ENCODE measurements at places on chromosomes 3 and 15.

DNA sequence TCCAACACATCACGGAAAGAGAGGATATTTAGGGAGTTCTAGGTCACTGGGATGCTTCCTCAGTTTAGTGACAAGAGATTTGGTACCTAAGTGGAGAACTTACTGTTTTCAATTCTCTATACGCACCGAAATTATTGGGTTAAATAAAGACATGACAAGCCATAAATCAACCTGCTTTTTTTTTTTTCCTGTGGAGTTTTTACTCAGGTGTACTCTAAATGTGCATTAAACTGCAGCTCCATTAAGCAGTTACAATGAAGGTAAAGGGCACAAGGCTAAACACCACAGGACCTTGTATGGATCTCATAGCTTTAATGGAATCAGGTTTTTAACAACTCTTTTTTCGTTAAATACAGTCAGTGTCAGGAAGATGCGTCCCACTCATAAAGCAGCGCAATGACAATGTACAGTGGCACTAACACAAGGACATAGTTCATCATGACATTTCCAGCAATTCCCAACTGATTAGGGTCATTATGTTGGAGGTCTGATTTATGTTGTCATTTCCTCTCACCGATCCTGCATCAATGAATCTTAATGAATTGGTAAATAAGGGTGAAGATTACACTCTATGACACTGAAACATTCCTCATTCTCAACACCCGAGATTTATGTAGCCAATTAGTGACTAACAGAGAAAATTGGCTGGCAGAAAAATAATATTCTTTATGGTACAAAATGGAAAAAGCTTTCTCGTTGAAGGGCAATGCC lies 355.2 kb downstream of the FOXP1 start:
- DNase-seq, result no peak

- no peak for DNase-seq
Measured at GRCh38 chr3:143831208-143831607, 17.1 kb downstream of the SLC9A9 start.

- DNase-seq, result no peak
Measured at GRCh38 chr3:8205881-8206280, 295.7 kb upstream of the LMCD1 start.

DNA sequence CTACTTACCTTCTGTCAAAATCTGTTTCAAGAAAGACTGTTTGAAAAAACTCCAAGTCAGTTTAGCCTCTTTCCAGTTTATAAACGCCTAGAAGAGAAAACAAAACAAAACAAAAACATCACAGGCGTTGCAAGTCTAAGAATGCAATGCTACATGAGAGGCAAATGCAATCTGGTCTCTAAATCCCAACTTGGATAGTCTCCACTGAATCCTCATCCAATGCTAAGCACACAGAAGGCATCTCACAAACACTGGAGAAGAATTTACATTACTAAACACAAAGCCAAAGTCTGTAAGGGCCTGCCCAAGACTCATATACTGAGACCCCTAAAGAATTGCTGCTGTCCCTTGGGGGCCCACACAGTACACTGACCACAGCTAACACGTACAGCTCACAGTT lies 18.4 kb downstream of the RFT1 start:
- no peak for DNase-seq

DNA sequence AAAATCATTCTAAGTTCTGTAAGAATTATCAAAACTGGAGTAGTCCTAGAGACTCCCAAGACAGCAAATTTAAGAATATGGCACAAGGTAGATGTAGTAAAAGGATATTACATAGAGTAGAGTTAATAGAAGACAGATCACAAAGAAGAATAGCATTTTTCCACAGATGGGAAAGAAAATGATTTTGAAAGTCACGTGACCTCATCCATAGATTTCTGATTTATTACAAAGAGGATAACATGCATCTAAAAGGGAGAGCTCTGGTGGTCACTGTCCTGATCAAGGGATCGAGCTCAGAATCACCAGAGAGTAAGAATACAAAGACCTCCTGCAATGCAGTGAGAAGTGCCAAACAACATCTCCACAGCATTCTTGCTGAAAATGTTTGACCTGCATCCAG lies 354.4 kb downstream of the TBL1XR1 start:
- DNase-seq, result no peak

DNA sequence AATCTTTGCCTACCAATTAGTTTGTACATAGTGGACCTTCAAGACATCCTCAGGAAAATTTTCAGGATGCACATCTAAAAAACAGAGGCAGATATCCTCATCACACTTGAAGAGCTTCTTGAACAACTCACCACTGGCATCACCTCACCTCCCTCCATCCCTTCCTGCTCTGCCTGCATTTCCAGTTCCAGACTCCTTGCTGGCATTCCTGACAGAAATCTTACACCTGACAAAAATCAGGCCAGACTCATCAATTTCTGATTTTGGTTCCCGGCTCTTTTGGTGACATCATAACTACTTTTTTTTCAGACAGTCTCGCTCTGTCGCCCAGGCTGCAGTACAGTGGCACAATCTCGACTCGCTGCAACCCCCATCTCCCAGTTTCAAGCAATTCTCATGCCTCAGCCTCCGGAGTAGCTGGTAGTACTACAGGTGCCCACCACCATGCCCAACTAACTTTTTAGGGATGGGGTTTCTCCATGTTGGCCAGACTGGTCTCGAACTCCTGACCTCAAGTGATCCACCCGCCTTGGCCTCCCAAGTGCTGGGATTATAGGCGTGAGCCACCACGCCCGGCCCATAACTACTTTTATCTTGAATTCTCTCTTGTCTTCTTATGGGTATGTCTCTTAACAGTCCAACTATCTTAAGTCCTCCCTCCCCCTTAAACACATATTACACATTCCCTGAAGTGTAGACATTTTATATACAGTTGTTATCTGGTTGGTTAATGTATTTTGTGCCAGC lies 216.6 kb upstream of the IL12A start:
- no peak for DNase-seq

- DNase-seq, result no peak
Measured at GRCh38 chr3:31924610-31925270, 56.3 kb downstream of the OSBPL10 start.

DNA sequence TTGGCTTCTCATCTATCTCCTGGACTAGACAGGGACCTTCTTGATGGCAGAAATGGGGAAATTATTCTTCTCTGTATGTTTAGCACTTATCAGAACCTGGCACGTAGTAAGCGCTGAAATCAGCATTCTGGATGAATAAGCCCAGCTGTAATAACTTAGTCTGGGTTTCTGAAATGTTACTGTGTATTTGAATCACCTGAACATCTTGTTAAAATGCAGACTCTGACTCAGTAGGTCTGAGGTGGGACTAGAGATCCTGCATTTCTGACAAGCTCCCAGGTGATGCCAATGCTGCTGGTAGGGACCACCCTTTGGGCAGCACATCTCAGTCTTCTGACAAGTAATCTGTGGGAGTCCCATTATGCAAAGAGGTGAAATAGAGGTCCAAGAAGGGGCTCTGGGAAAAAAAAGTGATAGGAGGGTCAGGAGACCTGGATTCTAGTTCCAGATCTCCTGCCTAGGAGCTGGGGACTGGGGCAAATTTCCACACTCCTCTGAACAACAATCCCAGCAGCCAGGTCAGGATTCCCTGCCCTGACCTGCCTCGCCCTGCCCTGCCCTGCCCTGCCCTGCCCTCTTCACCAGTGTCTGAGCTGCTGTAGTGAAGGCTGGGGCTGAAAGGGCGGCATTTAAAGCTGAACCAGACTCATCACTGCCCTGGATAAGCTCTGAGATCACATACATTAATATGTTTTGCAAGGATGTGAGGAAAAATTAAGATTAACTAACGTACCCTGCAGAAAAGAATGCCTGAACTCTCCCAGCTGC lies 17.2 kb upstream of the SLC6A11 start:
- DNase-seq, result no peak

DNA sequence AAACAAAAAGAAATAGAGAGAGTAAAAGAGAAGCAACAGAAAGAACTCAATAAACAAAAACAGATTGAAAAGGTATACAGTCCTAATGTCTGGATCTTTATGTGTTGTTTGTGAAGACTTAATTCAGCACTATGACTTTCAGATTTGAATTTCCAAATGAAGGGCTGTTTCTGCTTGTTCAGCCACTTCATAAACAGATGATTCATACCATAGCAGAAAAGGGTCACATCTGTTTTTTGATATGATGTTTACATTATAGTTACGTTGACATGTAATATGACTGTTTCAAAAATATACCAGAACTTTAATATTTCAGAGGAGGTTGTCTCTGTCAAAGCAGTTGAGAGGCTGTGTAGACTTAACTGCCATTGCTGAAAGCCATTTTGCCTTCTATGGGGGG lies 24.1 kb downstream of the ASB14 start:
- no peak for DNase-seq

DNA sequence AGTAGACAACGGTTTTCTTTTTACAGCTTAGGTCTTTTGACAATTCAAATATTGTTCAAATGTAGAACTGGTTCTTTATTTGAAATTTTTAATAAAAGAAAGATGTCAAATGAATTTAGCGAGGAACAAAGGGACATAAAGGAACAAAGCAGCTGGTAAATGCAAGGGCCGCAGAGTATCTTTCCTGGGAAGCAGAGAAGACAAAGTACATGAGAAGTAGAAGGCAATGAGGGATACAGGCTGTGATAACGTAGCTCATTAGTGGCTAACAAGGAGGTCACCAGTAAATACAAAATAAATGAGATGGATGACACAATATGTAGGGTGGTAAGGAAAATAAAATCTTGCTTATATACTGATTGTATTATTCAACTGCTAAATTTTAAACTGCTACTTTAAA lies 762.8 kb downstream of the VGLL3 start:
- DNase-seq, result no peak

DNA sequence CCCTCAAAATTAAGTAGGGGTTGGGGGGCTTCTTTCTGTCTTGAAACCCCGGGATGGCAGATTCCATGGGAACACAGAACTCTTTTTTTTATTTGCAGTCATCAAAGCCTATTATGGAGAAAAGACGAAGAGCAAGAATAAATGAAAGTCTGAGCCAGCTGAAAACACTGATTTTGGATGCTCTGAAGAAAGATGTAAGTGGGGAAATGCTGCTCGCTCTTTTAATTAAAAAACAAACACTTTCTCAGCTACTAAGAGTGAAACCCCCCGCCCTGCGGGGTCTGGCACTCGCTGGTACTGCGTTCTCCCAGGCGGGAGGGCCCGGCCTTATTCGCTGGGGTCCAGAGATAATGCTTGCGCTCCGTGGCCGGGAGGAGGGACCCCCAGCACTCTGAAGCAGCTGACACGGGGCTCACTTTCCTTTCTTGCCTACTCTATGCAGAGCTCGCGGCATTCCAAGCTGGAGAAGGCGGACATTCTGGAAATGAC lies 615 bp downstream of the HES1 start:
- DNase-seq, result peak; percentile 61

- no peak for DNase-seq
Measured at GRCh38 chr3:49554633-49555265, 472 bp downstream of the BSN start.

DNA sequence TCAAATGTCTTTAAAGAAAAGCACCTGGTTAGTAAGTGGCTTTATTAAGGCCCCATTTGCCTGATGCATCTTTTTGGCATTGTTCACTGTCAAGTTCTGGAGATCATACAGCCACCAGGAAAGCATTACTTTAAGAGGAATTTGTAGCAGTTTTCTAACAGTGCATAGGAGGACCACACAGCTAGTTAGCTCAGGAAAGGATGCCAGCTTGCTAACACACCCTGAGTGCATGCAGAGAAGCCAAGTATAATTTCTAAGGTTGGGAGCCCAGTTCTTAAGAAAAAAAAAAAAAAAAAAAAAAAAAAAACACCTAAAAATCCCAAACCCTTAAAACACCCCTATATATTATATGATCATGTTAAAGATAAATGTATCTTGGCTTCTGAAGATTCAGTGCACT lies 102.0 kb upstream of the FEZF2 start:
- DNase-seq, result no peak

- DNase-seq, result no peak
Measured at GRCh38 chr15:98840053-98840452, 167.5 kb downstream of the PGPEP1L start.

DNA sequence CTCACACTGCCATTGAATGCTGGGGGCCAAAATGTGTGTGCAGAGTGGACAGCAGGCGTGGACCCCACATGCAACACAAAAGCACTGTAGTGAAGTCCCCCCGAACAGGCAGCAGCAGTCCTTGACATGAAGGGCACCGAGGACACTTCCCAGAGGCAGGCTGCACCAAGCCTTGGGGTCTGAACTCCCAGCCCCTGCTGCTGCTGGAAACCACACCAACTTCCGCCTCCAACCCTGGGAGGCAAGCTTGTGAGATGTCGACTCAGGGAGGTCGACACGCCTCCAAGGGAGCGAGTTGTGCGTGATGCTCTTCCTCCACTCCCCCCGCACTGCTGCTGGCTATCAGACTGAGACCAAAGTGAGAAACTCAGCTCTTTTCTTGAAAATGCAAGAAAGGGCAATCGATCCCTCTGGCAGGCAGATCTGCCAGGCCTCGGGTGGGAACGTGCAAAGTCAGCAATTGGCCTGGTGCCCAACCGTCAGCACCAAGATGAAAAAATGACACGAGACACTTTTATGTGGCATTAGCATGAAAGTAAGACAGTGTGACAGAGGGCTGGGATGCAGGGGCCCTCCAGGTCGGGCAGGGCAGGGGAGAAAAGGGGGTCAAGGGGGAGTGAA lies 43.6 kb downstream of the WHAMM start:
- DNase-seq, result no peak

GRCh38 chr3:33869977-33870376 lies 71.5 kb downstream of the PDCD6IP start:
- no peak for DNase-seq

DNA sequence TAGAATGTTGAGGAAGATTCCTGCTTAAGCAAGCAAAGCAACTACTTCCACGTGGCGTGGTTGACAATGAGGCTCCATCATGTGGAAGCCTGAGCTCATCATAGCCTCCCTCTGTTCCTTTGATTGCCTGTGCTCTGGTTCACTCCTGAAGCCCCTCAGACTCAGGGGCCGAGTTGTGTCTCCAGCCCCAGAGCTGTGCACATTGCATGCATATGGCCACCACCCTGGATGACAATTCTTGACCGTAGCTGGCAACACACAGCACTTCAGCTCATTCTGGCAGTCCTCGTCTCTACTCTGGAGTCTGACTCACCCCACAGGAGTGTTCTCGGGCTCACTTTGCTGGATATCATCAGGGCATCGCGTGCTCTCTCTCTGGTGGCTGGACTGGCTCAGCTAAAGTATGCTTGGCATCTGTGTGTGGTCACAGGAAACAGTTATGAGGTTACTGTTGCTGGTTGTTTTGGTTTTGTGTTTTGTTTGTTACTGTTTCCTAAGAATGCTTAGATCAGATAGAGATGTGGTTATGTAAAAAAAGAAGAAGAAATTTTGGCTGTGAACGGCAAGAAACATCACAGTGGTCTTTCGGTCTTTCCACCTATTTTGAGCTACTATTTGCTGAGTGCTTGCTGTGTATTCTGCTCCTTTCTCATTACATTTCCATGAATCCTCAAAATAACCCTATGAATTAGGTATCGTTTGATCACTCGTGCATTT lies 41.6 kb upstream of the MRPS22 start:
- DNase-seq, result peak; percentile 86

DNA sequence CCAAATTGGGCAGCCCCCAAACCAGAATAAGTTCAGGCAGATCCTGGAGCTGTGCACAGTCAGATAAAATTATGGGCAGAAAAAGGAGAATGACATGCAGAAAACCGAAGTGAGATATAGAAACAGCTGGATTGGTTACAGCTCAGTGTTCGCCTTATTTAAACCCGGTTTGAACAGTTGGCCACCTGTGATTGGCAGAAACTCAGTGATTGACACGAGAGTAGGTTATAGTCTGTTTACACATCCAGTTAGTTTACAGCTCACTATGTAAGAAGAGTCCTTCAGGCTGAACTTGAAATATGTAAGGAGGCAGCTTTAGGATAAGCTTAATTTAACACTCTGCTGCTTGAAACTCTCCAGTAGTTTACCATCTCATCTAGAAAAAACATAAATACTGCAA lies 271.6 kb upstream of the ARRDC4 start:
- no peak for DNase-seq
